NCI-H1930 (cell line): ENCODE measurements at places on chromosomes 5 and 9.

- DNase-seq = no peak
Measured at GRCh38 chr9:88792502-88792901, 198.8 kb upstream of the S1PR3 start.

DNA sequence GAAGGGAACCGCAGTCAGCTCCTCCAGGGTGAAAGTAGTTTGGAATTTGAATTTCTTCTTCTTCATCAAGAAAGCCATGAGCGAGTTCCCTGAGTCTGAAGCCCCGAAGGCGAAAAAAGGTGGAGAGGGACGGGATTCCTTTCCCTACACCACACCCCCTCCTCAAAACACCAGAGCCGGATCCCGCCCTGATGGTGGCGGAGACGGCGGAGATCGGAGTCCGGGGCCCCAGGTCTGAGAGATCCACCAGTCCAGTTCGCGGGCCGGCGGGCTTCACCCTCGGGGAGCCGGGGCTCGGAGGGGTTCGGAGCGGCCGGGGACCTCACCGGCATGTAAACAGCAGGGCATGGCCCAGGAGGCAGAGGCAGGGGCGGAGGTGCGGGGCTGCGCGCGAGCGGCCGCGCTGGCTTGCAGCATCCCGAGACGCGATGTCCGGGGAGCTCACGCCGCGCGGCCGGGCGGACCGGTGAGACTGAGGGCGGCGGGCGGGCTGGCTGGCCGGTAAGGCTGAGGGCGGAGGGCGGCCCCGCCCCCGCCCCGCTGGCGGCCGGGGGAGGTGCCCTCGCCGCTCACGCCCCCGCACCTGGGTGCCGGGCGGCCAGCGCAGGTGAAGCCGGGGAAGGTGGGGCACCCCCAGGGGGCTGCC, 606 bp downstream of the EEIG1 start:
- peak; percentile 61 for DNase-seq

- no peak for DNase-seq
Measured at GRCh38 chr9:14260101-14260500, 53.8 kb downstream of the NFIB start.

- no peak for DNase-seq
Measured at GRCh38 chr9:86546712-86547111, 192.5 kb upstream of the TUT7 start.

DNA sequence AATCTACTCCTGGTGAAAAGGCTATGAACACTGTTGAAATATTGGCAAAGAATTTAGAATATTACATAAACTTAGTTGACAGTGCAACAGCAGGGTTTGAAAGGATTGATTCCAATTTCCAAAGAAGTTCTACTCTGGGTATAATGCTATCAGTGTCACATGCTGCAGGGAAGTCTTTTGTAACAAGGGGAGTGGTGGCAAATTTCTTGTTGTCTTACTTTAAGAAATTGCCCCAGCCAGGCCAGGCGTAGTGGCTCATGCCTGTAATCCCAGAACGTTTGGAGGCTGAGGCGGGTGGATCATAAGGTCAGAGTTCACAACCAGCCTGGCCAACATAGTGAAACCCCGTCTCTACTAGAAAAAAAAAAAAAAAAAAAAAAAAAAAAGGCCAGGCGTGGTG, 86.3 kb upstream of the OTULINL start:
- DNase-seq = no peak

- DNase-seq = no peak
Measured at GRCh38 chr9:4985386-4986266, 554 bp downstream of the JAK2 start.

DNA sequence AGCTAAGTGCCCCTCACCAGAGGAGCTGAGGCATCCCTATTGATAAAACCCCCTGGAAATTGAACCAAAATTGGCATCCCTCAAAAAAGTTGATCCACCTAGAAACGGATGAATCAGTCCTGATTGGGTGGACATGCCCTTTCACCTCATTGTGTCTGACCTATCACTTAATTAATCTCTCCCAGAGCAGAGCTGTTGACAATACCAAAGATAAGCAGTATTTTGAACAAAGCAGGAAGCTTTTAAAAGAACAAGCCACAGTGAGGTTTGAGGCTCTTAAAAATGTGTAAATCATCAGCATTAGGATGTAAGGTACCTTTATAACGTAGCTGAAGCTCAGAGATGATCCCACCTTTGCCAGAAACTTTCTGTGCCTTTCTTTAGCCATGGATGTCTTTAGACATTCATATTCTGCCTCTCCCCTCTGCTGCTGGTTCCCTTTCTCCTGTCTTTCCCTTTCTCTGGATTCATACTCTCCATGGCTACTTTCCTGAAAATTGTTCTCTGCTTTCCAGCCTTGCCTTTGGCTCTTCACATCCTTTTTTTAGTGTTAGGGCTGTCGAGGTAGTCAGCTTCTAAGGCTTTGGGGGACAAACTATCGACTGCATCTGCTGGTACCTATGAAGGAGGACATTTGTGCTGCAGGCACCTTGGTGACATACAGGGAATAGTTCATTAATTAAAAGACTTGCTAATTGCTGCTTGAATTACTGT, 7.8 kb upstream of the LHX2 start:
- DNase-seq = no peak

DNA sequence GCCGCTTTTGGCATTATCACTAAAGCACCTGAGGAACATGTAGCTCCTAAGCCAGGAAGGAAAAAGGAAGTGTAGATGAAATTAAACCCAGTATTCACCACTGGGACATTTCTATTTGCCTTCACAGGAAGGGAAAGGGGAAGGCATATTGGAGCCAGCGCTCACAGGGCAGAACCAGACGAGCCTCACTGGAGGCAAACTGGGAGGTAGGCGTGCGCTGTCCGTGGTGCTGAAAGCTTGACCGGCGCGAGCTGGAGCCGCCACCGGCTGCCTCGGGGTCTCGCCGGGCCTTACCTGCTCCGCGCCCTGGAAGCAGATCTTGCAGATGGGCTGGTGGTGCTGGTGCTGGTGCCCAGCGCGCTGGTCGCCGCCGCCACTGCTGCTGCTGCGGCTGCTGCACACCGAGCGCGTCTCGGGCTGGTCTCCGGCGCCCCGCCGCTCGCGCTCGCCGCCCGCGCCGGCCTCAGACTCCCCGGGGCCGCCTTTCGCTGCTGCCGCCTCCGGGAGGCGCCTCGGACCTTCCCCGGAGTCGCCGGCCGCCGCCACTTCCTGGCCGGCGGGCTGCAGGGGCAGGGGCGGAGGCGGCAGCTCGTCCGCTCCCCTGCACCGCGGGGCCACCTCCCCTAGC, 732 bp downstream of the MARCHF11 start:
- peak; percentile 61 for DNase-seq

- DNase-seq = no peak
Measured at GRCh38 chr5:72849546-72849945, 33.1 kb downstream of the TNPO1 start.

DNA sequence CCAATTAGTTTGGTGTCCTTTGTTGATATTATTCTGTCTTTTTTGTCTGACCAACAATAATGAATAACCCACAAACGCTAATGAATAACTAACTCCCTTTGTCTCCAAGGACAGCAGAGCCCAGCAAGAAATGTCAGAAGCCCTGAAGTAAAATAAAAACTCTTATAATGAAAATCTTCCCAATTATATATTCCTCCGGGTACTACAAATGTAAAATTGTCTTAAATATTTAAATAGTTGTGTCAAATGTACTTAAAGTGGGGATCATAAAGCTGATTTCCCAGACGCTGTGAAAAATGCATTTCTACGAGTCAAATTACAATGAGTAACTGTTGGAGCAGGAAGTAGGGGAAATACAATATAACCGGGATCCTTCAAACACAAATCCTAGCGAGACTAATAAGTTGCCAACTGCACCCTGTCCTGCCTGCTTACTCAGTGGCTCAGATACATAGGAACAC, 22.3 kb downstream of the GLIS3 start:
- no peak for DNase-seq

- no peak for DNase-seq
Measured at GRCh38 chr5:112156211-112156610, 262.9 kb downstream of the EPB41L4A start.
